ENCODE measurements at places on chromosomes 2 and 18.

GRCh38 chr2:121004359-121004758 is 268.7 kb downstream of the GLI2 start:
- no peak for DNase-seq

GRCh38 chr2:46545015-46545839 is 65.9 kb downstream of the TMEM247 start:
- no peak for DNase-seq

GRCh38 chr2:11777886-11778415 is 31.5 kb downstream of the LPIN1 start:
- DNase-seq, result no peak

DNA sequence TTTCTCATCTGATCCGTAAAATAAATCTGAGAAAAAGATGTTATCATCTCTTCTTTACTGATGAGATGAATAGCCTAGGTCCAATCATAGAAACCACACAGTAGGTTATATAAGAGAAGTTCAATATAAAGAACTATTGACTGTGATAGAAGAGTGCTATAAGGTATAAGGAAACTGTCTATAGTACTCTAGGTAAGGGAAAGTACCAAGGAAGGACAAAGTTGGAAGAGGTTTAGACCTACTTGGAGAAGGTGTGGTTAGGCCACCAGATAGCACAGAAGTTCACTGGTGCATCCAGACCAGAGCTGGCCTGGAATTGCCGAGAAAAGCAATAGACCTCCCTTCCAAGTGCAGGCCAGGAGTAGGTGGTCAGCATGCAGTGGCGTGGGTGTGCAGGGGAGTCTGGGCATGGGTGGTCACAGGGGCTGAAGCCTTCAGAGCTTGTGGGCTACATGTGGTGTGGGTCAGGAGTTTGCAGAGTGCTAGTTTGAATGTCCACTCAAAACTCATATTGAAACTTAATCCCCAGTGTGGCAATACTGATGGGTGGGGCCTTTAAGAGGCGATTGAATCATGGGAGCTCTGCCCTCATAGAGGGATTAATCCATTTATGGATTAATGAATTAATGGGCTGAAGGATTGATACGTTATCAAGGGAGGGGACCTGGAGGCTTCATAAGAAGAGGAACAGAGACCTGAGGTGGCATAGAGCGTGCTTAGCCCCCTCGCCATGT is 86.3 kb downstream of the ALPK2 start:
- no peak for DNase-seq

DNA sequence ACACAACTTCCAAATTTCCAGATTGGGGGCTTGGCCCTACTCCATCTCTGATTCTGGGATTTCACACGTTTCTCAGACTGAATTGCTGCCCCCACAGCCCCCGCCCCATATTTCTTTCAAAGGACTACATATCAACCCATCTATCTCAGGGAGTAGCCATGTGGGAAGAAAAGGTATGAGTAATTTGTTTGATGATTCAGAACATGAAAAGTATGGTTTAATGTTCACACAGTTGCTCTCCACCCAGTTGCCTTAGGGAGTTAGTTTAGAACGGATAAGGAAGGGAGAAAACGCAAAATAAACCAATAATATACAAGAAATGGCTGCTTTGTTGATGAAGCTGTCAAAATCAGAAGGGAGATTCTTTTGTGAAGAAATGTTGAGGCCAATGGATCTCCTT is 145.1 kb downstream of the PIEZO2 start:
- no peak for DNase-seq

- DNase-seq, result peak; percentile 9
Measured at GRCh38 chr2:24164416-24164973, 10.4 kb upstream of the FAM228A start.

DNA sequence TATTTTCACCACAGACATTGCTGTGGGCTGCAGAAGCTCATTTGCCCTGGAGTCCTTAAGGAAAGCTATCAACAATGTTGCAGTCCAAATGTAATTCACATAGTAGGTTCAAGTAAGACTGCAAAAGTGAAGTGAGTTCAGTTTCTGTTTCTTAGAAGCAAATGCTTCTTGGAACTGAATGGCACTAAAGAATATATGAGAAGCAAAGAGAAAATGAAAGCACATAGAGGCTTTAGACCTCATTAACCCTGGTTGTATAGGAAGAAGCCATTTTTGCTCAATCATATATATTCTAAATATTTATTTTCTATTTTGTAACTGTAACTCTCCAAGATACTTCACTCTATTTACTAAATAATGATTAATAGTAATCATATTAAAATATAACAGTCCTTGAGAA is 292.0 kb downstream of the ZNF804A start:
- no peak for DNase-seq

- no peak for DNase-seq
Measured at GRCh38 chr2:75719616-75720015, 8.9 kb upstream of the GCFC2 start.

GRCh38 chr2:95287806-95288205 is 9.3 kb upstream of the KCNIP3 start:
- DNase-seq, result no peak

GRCh38 chr2:1002350-1002749 is 51.7 kb downstream of the SNTG2 start:
- DNase-seq, result no peak

- no peak for DNase-seq
Measured at GRCh38 chr2:101987832-101988231, 3.9 kb upstream of the IL1R2 start.

- no peak for DNase-seq
Measured at GRCh38 chr2:236601316-236602202, 31.9 kb downstream of the ACKR3 start.

DNA sequence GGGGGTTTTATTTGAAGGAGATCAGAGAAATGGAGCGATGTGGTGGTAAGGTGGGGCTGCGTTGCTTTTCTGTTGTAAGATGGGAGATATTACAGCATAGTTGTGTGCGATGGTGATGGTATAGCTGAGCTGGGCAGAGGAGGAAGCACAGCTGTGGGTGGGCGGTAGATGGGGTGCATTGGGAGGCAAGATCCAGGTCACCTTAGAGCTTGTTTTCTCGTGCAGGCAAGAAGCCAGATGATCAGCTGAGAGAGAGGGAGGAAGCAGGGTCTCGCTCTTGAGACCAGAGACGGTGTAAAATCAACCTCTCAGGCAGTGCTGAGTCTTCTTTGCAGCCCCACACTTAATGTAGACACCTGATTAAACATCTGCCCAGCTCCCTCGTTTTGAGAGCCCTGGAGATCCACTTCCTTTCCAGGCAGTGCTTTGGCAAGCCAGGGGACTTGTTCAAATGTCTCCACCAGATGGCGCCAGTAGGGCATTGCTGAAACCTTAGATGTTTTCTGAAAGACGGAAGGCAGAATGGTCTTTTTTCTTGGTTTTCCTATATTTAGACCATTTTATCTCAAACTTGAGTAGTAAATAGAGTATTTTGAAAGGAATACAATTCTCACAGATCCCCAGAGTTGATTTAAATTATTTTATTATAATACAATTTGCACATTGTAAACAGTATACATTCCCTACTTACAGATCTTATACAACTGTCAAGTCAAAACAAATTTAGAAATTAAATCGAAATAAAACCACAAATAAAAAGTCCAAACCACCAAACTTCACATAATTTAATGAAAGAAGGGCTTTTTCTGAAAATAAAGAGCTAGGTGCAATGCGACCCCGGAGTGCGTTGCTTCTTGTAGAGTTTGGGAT is 21.1 kb upstream of the LYPD6B start:
- peak; percentile 70 for DNase-seq

DNA sequence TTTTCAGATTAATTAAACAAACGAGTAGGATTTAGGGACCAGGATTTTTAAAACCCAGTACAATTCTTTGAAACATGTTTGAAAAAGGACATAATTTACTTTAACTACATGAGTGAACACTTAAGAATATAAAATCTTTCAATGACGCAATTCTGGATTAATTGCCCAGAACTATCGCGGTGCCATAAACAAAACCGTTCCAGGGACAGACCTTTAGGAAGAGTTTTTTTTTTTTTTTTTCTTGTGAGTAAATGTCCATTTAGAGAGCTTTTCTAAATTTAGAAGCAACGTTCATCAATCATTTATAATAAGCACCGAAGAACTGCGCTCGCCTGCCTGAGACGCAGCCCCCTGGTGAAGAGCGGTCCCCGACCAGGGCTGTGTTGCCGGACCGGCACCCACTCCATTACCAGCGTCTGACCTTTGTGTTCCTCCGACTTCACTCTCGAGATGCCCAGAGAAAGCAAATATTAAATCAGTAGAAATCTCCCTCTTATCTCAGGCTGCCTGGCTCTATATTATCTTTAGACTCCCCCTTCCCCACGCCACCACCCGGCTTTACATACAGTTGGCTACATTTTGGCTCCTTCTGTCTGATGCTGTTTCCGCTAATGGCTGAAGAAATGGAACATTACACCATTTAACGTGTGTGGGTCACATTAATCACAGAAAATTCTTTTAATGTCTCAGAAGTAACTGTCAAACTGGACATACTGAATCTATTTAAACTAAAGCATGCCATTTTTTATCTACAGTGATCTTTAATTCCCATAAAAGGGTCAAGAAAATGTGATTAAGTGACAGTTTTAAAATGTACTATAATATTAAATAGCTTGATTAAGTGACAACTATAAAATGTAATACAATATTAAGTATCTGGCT is 364.0 kb upstream of the MEIS1 start:
- no peak for DNase-seq

DNA sequence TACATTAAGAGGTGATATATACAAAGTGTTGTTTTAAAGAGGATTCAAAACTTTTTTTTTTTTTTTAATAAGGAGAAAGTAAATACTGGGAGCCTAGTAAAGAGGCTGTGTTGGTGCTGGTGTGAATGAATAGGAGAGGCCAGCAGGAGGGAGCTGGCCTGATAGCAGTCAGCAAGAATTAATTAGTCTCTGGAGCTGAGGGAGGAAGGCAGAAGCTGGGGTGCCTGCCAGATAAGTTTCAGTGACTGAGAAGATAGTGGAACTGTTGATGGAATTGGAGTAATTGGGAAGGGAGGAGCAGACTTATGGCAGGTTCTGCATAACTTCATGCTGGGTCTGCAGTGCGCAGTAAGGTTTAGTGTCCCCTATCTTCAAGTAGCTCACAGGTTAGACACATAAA is 36.2 kb upstream of the SNORC start:
- no peak for DNase-seq

DNA sequence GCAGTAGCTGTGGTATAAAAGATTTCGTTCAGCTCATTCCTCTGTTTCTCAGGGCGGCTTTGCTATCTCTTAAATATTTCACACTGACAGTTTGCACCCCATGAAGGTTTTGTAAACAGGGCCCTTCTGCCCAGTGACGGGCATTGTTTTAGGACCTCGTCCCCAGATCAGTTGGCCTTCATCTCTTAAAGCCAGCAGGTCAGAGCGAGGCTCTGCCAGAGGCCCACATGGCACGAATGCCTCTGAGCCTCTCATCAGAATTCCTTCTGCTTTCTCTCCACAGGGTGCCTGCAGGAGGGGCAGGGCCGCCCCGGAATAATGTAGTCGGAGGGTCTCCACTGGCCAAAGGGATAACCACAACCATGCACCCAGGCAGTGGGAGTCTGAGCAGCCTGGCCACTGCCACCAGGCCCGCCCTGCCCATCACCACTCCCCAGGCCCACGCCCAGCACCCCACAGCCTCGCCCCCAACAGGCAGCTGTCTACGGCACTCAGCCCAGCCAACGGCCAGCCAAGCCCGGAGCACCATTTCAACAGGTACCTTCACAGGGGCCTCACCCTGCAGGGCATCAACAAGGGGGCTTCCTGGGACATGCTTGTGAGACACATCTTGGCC is 177.0 kb downstream of the SEPTIN10 start:
- DNase-seq, result no peak

- DNase-seq, result no peak
Measured at GRCh38 chr2:112600634-112601033, 16.2 kb downstream of the CHCHD5 start.

DNA sequence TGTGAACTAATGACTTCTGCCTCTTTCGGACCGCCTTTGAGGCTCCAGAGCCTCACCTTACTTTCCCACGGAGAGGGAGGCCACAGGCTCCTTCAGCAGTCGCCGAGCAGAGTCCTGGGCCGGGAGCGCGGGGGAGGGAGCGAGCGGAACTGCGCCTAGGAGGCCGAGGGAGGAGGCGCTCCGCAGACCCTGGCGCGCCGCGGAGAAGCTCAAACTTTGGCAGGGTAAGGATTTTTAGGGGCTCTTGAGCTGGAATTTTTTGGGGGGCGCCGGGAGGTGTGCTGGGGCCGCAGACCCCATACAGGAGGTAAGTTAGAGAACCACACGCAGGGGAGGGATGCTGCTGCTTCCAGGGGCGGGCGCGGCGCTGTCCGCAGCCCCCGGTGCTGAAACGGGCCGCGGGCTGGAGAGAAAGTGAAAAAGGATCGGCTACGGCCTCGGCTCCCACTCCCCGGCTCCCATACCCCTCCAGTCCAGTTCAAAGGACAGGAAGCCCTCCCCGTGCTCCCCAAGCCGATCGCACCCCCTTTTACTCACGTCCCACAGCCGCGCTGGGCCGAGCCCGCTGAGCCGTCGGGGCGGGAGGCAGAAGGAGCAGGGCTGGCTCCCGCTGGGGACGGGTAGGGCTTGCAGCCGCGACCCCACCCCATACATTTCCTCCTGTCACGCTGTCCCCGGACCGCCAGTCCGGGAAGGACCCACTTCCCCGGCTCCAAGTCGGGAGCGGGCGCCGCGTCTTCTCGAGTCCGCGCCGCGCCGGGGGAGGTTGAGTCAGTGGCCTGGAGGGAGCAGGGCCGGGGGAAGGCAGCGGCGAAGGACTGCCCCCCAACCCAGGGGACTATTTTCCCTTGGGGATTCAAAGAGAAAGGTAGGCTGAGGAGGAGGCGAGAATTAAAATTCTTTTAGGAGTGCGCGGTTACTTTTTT is at the start of gene CNGA3:
CNGA3 (plus strand) TSS at position 146 of the 926 bp plus-strand sequence. CDS start 23,520 bp downstream, outside the sequence.
- peak; percentile 2 for DNase-seq

- no peak for DNase-seq
Measured at GRCh38 chr18:45751766-45752165, 27.8 kb downstream of the SLC14A1 start.

DNA sequence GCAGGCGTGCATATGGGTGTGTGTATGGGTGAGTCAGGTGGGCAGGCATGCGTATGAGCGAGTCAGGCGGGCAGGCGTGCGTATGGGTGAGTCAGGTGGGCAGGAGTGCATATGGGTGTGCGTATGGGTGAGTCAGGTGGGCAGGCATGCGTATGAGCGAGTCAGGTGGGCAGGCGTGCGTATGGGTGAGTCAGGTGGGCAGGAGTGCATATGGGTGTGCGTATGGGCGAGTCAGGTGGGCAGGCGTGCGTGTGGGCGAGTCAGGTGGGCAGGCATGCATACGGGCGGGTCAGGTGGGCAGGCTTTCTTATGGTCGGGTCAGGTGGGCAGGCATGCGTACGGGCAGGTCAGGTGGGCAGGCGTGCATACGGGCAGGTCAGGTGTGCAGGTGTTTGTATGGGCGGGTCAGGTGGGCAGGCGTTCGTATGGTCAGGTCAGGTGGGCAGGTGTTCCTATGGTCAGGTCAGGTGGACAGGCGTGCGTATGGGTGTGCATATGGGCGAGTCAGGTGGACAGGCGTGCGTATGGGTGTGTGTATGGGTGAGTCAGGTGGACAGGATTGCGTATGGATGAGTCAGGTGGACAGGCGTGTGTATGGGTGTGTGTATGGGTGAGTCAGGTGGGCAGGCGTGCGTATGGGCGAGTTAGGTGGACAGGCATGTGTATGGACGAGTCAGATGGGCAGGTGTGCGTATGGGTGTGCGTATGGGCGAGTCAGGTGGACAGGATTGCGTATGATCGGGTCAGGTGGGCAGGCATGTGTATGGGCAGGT is 28.7 kb upstream of the KLF11 start:
- no peak for DNase-seq

- DNase-seq, result no peak
Measured at GRCh38 chr2:142880279-142880678, 2.8 kb downstream of the KYNU start.

GRCh38 chr2:104312684-104313083 is 541.2 kb upstream of the POU3F3 start:
- DNase-seq, result no peak

- DNase-seq, result no peak
Measured at GRCh38 chr18:28514699-28515098, 337.8 kb upstream of the CDH2 start.
